D721Med (cell line): ENCODE measurements at places on chromosomes 6 and 20.

DNA sequence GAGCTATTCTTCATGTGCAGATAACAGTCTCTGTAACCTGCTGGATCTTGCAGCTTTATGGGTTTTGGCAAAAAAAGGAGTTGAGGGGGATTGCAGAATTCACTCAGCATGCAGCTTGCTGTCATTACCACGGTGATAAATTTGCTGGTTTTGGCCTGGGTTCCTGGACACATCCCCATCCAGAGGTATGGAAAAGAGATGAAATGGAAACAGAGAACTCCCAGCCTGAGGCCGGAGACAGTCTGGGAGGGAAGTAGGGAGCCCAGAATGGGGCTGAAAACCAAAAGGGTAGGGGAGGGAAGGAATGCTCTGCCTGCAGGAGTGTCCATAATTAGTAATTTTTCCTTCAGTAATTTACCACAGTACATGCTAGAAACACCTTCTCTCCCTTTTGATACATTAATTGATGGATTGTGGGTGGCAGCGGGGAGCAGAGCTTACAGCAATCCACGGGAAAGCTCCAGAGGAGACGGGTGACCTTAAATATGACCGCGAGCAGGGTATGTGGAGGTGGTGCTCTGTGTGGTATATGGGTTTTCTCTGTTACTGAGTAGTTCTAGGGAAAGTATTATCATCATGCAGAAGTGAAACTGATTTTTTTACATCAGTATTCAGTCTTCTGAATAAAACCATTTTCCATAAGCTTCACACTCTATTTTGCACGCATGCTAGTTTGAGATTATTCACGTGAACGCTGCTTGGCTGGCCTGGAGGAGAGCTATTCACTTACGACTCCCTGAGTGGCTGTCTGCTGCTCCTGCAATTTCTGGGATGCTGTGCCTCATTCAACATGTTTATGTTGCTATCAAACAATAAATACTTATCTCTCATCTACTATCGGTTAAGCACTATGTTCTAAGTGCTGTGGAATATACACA lies 66.3 kb upstream of the KCNK16 start:
- DNase-seq: no peak

- no peak for DNase-seq
Observed at GRCh38 chr6:20805021-20805420, 270.8 kb downstream of the CDKAL1 start.

DNA sequence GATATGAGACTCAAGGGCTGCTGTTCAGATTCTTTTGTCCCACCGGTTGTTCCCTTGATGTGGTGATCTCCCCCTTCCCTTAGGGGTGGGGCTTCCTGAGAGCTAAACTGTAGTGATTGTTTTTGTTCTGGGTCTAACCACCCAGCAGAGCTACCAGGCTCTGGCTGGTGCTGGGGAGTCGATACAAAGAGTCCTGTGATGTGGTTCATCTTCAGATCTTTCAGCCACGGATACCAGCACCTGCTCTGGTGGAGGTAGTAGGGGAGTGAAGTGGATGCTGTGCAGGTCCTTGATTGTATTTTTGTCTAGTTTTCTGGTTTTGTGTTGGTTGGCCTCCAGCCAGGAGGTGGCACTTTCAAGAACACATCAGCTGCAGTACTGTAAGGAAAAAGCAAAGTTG lies 801.6 kb downstream of the EPHA7 start:
- DNase-seq: no peak

DNA sequence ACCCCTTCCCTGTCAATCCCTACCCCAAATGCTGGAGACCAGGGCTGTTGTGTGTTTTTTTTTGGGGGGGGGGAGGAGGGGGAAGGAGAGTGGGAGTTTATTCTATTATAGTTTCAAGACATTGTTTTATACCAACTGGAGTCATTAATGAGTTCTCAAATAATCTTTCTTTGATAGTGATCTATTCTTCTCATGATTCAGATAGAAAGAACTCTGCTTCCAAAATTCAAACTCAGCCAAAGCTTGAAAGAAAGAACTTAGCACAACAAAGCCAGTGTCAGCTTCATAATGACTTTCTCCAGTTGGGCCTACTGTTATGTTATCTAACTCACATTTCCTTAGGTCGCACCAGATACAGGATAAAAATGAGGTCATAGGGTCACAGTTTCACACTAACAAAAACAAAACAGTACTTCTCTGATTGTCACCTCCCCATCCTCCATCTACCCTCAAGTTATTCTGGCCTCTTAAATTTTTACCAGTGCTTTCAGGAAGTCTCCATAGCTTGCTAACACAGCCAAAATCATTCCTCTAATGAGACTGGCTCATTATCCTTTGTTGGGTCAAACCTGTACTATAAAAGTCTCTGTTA lies 19.0 kb upstream of the MAP3K7 start:
- DNase-seq: no peak

- no peak for DNase-seq
Observed at GRCh38 chr6:138347864-138348263, 29.8 kb upstream of the SMIM28 start.

- no peak for DNase-seq
Observed at GRCh38 chr20:19620446-19620845, 137.6 kb upstream of the RIN2 start.

GRCh38 chr6:74409447-74409846 lies 713.4 kb downstream of the CD109 start:
- DNase-seq: no peak

DNA sequence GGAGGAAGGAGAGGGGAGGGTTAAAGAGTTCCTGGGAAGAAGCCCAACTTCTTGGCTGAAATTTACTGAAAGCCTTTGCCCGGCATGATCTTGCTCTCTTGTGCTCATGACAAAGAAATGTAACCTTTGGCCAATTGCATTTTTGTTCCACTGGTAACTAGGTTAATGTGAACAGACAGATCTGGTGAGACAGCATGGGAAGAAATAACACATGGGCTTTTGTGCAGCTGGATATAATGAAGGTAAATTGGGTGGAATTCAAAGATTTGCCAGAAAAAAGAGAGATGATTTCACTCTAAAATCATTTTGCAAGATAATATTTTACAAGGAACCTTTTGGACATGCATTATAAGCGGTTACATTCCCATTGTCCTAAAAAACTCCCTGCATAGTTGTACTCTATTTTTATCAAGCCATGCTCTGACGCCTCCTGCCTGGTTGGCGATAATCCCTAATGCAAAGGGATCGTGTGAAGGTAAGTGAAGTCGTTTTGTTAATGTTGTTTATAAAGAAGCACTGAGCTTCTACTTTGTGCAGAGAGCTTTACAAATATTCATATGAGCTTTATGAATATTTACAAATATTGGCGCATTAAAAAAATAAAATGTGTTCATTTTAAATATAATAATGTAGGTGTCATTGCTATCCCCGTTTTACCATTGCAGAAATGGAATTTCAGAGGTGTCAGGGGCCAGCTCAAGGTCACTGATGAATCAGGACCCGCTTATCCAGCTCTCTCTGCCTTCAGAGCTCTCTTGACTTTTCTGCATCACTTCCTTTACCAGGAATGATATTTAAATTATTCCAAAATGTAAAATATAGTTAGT lies 161.3 kb upstream of the AGPAT4 start:
- DNase-seq: no peak

DNA sequence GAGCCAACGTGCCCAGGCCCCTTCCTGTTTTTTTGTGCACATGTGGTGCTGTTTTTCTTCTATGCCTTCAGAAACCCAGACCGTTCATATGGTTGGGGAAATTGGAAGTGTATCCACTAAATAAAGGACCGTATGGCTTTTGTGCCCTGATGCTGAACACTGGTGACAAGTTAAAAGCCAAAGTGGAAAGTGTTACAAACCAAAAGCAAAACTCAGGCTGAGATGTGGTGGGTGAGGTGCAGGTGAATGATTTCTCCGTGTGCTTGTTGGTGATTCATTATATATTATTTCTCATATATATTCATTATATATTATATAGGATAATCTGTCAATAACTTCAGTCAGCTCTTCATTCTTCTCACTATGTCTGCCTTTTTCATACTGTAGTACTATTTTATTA lies 148.6 kb downstream of the SOBP start:
- no peak for DNase-seq

GRCh38 chr20:51284871-51285270 lies 257.6 kb downstream of the NFATC2 start:
- DNase-seq: no peak

- no peak for DNase-seq
Observed at GRCh38 chr6:44042989-44043478, 84.2 kb downstream of the MRPL14 start.

DNA sequence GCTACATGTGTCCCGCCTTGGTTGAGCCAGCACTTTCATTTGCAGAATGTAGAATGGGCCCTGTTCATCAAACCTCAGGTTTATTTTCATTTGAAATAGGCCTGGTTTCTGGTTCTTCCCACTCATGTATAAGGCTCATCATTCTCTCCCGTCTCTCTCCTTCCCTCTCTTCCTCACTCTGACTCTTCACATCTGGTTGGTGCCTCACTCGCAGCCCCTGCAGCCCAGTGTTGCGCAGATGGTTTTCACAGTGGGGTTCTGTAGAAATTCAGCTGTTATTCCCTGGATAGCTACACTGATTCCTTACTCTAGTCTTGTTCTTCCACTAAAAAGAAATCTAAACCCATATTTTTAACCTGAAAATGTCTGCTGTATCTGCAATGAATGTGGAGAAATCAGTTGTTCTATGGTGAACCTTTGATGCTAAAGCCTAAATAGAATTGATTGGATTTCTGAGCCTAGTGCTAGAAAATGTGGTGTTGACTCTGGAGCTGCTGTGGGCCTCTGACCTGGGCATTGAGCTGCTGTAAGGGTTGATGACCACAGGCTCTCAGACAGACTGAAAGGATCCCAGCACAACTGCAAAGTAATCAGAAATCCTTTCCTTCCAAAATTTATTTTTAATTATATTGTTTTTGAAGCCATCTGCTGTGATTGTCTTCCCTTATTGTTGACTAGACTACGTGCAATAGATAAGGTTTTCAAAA lies 150.3 kb downstream of the TMEM242 start:
- no peak for DNase-seq

GRCh38 chr20:25221592-25222460 lies 26.1 kb upstream of the PYGB start:
- no peak for DNase-seq

- DNase-seq: no peak
Observed at GRCh38 chr6:66699385-66699784, 992.4 kb upstream of the EYS start.

DNA sequence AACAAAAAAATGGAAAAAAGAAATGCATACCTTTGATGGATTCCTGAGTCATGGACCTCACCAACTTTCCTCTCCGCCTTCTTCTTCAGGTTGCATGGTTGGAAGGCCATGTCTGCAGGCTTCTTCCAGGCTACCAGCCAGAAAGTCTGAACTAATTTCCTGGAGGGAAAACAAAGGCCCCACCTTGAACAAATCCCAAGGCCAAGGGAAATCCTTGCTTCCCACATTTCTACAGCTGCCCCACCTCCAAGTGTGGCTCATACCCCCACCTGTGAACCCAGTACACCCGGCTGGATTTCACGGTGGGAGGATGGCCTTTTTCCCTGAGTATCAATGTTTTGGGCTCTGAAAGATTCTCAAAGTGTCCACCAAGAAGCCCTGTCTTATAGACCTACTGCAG lies 22.4 kb downstream of the IL17A start:
- DNase-seq: no peak

DNA sequence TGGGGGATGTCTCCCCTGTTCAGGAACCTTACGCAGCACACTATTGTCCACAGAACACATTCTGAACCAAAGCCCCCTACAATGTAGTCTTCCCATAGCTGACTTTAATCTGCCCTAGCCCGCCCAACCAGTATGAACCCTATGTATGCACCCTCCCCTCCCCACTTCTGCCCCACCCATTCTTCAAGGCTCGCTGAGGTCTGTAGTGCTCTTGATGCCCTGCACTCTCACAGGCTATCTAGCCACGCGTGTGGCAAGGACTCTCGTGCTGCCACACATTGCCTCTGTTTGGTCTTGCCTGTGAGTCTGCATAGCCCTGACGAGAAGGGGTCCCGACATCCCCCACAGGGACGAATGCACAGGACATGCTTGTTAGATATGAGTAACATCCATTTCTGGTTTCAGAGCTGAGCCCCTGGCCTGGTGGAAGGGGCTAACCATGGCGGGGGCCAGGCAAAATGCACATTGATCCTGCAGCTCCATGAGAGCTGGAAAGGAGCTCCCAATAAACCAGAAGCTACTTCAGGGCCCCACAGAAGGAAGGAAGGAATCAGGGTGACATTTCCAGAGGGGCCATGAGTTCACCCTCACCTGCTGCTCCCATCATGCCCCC lies 22.6 kb downstream of the MOCS1 start:
- no peak for DNase-seq

- no peak for DNase-seq
Observed at GRCh38 chr6:77217896-77218295, 245.4 kb downstream of the HTR1B start.

DNA sequence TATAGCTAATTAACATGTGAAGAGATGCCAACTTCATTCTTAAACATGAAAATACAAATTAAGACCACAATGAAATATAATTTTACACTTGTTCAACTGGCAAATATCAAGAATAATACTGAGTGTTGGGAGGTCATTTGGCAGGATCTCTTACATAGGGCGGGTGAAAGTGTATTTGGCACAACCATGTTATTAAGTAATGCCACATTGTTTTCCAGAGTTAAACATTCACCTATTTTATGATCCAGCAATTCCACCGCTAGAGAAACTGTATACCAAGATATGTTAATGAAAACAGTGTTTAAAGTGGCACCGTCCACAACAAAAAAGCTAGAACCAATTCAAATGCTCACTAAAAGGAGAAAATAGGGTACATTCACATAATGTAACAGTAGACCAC lies 14.1 kb downstream of the MOCS1 start:
- DNase-seq: no peak

- DNase-seq: no peak
Observed at GRCh38 chr6:7315948-7316365, 3.0 kb upstream of the SSR1 start.

DNA sequence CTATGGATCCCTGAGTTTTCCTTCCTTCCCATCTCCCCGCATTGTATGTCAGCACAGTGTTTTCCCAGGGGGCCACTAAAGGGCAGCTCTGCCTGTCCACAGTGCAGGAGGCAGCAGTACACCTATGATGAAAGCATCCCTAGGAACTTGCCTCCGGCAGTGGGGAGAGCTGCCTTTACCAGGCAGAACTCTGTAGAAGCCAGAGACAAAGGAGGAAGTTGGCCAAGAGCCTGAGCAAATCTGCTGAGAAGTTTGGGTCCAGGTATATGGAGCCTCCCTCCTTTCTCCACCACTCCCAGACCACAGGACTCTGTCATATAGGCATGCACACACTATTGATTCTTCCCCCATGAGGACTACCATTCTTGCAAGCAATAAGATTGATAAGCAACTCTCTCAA lies 282.7 kb downstream of the TBC1D7 start:
- no peak for DNase-seq

GRCh38 chr6:106097411-106098231 lies 11.5 kb downstream of the PRDM1 start:
- DNase-seq: no peak

GRCh38 chr6:9116026-9116425 lies 680.7 kb upstream of the SLC35B3 start:
- DNase-seq: no peak
